ENCODE measurements at places on chromosomes 11 and 22.

DNA sequence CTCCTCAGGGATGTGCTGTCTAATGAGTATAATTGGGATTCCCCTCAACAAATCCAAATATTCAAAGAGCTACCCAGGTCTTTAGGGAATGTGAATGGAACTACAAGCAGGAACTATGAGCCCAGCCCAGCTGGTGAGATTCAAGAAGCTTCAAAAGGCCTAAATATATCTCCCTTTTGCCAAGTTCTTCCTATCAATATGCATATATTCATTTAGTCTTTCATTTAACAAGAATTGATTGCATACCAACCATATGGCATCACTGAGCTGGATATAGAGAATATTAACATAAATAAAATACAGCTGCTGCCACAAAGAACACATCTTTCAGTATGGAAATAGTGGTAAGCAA lies 58.9 kb upstream of the PRSS23 start:
- no peak for DNase-seq

DNA sequence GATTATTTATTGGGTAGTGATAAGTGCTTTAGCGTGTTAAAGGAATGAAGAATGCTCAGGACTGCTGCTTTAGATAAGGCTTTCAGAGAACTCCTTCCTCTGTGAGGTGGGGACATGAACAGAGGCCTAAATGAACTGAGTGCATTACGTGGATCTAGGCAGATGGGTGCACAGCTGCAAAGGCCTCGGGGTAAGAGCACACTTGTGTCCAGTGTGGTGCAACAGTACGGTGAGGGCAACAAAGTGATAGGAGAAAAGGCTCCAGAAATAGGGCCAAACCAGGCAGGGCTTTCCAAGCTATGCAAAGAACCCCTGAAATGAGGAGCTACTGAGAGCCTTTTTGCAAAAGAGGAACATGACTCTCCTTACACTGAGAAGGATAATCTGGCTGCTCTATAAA lies 45.3 kb upstream of the ARHGAP32 start:
- no peak for DNase-seq

DNA sequence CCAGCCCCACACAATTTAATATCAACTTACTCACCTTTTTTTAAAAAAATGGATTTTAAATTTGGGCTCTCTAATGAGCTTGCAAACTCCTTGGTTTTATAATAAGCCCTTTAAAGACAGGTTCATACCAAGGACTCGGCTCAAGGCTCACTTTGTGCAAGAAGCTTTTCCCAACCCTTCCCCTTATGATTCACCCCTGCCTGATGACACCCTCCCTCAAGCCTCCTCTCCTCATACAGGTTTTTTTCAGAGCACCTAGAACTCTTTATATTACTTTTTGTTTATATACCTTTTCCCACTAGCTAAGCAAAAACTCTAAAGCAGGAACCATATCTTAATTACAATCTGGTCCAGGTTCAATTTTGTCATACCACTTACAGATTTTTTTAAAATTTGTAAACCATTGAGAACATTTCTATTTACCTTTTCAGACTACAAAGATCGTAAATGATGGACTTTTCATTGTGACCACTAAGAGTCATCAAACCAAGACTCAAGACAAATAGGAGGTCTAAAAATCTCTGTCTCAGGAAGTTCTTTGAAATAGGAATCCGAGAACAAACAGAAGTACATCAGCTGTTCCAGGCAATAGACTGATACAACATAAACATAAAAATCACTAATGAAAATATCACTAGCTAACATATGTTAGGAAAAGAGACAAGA lies 13.1 kb upstream of the EXPH5 start:
- no peak for DNase-seq

- no peak for DNase-seq
These were observed 3.5 kb upstream of the MEN1 start for GRCh38 chr11:64813826-64814225.

GRCh38 chr11:34458525-34458924 lies 19.8 kb downstream of the CAT start:
- DNase-seq: no peak

- peak; percentile 85 for DNase-seq
These were observed 1.5 kb upstream of the WNT11 start for GRCh38 chr11:76207642-76208401.

DNA sequence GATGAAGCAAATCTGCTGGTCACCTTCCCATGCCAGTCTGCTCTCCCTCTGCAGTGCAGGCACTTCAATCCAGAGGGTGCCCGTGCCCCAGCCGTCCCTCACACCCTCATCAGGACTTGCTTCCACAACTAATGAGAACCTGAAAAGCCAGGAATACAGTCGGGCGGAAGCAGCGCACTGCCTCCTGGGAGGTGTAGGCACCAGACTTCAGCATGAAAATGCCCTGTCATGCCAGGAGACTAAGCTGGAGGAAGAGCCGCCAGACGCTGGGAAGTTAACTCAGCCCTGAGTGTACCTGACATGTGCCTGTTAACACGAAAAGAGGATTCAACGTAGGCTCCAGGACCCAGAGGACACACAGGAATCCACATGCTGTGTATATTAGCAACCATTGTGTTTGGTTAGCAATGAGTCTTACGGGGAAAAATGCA lies 40.1 kb upstream of the FLI1 start:
- no peak for DNase-seq

GRCh38 chr11:128535468-128536457 lies 51.6 kb downstream of the ETS1 start:
- no peak for DNase-seq

GRCh38 chr11:7968686-7969085 lies 3.4 kb upstream of the NLRP10 start:
- no peak for DNase-seq

DNA sequence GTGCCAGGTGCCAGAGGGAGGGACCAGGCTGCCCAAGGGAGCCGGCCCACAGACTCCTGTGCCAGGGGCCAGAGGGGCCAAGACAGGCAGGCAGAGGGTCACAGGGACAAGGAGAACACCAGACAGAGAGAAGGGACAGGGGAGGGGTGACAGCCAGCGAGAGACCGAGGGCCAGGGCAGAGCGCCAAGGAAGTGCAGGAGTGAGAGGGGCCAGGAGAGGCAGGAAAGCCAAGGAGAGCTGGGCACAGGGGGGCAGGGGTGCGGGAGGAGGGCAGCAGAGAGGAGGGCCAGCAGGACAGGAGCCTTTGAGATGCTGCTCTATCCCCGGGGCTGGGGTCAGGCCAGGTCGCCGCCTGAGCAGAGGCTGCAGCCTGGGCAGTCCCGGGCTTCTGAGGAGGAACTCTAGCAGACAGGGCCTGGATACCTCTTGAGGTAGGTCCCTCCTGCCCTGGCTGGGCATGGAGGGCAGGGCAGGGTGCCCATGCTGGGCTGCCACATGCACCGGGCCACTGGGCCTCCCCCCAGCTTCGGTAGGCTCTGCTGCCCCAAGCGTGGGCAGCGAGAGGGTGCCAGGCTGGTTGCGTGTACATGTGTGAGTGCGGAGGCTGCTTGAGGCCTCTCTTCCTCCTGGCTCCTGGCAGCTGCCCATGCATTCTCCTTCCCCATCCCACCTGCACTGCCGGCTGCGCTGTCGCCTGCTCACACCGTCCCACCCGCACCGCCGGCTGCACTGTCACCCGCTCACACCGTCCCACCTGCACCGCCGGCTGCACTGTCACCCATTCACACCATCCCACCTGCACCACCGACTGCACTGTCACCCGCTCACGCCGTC lies 12.2 kb downstream of the LSP1 start:
- no peak for DNase-seq

Data from muscle of arm (tissue), 14 donors.